Stimulated activated CD8-positive, alpha-beta memory T cell treated with anti-CD3 and anti-CD28 coated beads, Interleukin-4, amount 100 ng/mL, for 1 hour (primary cell): ENCODE measurements at places on chromosomes 3 and 15.
A peak's percentile ranks its signal among the peaks of the same experiment; 100 is the strongest.

GRCh38 chr15:85757939-85758654 is 36.6 kb downstream of the KLHL25 start:
- no peak for DNase-seq

GRCh38 chr3:171156401-171157010 is 130.0 kb upstream of the SLC2A2 start:
- no peak for DNase-seq

GRCh38 chr3:52398670-52399081 is 46.2 kb downstream of the SEMA3G start:
- no peak for DNase-seq

DNA sequence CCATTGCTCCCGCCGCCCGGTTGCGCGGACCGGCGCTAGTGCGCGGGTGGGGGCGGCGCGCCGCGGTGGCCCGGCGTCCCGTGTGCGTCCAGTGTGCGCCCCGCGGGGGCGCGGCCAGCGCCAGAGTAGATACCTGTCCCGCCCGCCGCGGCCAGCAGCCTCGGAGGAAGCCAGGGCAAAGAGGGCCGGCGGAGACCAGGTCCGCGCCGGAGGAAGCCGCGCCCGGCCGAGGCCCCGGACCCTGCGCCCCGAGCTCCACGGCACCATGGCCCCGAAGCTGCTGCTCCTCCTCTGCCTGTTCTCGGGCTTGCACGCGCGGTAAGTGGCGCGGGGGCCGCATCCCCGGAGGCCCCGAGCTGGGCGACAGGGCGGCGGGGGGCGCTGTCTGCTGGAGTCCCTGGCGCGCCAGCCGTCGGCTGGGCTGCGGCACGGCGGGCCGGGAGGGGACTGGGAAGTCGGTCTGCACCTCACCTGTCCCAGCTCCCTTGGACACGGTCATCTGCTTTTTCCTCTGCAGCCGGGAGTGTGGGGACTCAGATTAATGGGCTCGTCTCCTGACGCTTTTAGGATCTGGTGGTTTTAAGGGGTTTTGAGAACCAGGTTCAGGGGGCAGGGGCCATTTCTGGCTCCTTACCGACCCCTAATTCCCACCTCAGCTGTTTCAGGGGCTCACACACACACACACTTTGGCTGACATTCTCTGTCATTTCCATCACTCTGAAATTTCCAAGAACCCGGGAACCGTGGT is 464 bp downstream of the GABRG3 start:
- DNase-seq = no peak

DNA sequence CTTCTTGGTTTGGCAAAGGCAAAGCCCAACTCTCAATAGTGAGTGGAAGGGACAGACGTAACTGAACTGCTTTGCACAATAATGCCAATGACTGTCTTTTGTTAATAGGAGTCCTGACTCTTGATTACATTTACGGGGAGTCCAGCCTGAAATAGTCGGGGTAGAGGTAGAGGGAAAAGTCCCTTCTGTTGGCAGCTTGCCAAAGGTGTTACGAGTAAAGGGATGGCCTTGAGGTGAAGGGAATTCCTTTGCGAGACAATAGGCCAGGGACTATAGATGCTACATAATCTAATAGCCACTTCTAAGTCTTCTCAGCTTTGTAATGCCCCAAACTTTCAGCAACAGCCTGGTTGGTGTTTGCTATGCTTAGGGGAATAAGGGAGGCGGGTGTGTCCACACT is 2.2 kb upstream of the SENP2 start:
- DNase-seq = no peak

DNA sequence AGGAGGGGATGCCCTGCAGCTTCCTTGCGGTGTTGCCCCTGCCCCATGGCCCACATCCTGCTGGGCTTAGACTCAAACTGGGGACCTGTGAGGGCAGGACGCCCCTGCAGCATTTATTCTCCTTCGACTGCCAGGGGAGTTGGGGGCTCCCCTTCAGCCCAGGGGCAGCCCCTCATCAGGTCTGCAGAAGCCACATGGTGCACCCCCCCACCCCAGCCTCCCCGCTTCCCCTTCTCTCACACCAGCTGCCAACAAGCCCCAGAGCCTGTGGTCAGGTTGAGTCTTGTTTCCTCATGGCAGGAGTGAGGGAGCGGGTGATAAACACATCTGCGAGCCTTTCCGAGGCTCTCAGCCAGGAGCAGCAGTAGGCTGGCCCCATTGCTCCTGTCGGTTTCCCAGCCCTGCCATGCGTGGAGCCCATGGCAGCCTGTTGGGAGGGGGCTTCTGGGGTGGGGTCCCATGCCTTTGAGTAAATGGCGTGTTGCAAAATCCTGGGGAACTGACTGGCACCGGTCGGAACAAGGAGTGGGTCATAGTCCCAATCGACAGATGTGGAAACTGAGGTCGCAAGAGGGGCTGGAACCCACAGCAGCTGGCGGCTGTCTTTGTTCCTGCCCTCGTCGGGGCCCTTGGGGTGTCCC is 27.8 kb downstream of the WNT7A start:
- no peak for DNase-seq

GRCh38 chr15:55494931-55495330 is 13.1 kb downstream of the DNAAF4 start:
- no peak for DNase-seq

DNA sequence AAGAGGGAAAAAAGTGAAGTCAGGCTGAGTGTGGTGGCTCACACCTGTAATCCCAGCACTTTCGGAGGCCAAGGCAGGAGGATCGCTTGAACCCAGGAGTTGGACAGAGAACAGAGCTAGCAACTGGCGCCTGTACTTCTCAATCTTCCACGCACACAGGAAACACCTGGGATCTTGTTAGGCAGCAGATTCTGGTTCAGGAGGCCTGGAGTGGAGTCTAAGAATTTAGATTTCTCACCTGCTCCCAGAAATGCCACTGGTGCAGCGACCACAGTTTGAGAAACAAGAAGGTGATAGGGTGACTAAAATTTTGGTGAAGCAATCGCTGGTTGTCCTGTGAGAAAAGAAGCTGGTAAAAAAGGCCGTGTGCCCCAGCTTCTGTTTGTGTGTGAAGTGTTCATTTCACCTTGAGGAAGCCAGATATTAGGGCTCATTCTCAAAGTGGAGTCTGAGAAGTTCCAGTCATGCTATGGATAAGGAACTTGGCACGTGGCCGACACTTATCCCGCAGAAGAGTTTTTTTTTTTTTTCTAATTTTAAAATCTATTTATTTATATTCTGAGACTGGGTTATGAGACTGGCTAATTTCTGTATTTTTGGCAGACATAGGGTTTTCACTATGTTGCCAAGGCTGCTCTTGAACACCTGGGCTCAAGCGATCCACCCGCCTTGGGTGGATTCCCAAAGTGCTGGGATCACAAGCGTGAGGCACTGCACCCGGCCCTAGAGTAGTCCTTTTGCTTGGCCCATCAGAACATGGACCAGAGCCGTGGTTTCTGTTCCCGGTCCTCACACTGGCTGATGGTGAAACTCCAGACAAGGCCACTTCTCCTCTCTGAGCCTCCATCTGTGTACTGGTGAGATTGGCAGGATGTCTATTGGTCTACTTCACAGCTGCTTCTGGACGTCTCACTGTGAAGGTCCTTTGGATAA is 324.6 kb upstream of the PROK2 start:
- no peak for DNase-seq

GRCh38 chr15:29920515-29920914 is 98.2 kb upstream of the TJP1 start:
- DNase-seq = no peak

DNA sequence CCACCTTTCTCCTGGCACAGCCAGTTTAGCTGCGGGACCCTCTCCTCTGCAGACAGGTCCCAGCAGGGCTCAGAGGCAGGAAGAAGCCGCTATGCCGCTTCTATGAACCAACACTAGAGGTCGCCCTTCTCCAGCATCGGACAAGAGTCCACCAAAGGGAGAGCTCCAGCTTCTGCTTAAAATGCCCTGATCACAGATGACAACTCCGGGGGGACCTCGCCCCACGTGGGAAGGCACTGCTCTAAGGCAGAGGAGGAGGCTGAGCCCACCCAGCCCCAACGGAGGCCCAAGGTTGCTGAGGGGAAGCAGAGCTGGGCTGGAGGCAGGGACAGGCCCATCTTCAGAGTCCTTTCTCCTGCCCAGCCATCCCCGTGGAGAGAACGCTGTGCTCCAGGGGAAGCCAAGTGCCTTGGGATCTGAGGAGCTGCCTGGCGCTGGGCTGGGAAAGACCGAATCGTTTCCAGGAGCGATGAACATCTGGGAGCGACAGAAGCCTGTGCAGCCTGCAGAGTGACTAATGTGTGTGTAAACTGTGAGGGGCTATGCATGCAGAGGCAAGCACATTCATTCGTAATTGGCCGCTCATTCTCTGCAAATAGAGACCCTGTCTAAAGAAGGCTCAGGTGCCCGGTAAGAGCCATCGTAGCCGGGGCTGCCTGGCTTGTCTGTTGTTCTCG is 43.5 kb upstream of the BDH1 start:
- DNase-seq = peak; percentile 57

- no peak for DNase-seq
These were observed 175.7 kb downstream of the TMEM108 start for GRCh38 chr3:133213937-133214336.

DNA sequence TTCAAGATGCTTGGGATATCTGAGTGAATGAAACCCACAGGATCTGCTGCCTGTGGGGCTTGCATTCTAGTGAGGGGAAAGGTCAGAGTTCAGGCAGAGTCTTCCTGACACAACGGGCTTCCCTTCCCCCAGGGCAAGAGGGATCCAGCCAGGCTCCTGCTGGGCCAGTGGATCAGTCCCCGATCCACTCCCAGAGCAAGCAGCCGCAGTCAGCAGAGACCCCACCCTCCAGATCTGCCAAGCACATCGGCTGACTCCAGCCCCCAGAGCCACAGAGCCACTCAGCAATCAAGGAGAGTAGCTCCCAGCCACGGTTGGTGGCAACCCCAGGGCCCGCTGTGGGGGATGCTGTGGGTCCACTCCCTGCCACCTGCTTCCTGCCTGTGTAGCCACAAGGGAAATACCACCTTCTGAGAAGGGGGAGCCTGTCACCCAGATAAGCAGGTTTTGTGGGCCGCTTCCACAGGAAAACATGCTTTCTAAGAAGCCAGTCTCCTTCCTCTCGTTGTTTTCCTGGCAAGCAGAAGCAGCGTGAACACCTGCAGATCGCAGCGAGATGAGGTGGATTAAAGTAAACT is 44.9 kb downstream of the CPN2 start:
- no peak for DNase-seq

DNA sequence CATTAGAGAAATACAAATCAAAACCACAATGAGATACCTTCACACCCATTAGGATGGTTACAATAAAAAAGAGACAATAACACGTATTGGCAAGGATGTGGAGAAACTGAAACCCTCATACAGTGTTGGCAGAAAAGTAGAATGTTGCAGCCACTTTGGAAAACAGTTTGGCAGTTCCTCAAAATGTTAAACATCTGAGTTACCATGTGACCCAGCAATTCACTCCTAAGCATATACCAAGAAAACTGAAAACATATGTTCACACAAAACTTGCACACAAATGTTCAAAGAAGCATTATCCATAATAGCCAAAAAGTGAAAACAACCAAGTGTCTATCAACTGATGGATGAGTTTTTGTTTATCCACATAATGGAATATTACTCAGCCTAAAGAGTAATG is 166.9 kb upstream of the FAM3D start:
- DNase-seq = no peak

DNA sequence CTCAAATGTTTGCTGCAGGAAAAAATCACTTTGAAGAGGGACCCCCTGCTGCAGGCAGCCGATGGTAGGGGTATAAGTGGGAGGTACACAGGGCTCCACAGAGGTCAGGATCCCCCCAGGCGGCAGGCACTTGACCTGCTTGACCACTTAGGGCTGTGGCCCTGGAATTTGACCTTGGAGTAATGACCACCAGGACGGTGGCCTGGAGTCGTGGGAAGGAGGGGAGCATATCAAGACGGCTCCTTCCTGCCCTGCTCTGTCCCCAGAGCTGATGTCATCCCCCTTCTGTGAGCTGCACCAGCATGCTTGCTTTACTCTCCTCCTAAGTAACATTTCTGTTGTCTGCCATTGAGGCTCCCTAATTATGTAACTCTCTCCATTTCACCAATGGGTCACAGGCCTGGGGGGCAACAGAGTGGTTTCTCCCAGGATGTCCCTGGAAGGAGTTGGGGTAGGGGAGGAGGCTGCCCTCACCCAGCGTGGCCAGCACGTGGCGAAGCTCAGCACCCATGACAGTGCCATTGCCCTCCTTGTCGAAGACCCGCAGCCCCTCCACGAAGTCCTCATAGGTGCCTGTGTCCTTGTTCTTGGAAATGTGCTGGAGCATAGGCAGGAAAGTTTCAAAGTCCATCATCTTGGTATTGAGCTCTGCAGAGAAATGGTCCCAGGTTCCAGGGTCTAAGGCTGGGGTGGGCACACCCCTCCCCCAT is 4.1 kb downstream of the MYL3 start:
- no peak for DNase-seq

GRCh38 chr15:68994149-68994548 is 20.3 kb upstream of the NOX5 start:
- no peak for DNase-seq

GRCh38 chr3:54859184-54859583 is 68.7 kb downstream of the LRTM1 start:
- DNase-seq = no peak

DNA sequence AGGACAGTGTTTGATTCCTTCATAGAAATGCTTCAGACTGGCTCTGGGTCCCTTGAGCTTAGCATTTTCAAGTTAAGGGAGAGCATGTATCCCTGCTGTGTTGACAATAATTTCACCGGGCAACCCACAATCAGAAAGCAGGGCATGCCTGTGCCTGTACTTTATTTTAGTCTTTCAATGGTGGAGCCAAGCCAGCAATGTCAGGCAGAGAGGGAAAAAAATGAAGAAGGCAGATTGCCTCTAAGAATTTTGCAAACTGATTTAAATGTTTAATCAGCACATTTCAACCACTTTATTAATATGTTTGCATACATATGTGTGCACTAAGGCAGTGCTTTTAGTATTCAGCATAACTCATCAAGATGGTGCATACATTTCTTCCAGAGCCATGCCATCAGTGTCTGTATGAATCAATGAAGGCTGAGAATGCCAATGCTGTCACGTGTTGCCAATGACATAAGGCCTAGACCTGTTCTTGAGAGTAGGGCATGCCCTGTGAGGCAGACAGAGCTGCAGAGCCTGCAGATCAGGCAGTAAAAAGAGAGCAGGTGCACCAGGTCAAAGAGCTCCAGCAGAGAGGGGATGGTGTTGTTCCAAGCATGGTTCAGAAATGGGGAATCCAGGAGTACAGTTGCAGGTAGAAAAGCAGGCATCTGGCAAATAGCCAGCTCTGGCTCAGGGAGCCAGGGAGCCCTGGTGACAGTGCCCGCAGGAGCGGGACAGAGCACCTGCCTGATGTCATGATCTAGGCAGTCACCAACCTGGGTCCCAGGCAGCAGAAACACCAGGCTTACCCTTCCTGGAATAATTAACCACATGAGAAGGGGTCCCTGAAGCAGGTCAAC is 508.5 kb downstream of the GABRG3 start:
- DNase-seq = no peak

GRCh38 chr15:56492791-56493555 is 28.0 kb upstream of the MNS1 start:
- DNase-seq = no peak

GRCh38 chr3:99776516-99777209 is 41.0 kb upstream of the CMSS1 start:
- no peak for DNase-seq

GRCh38 chr3:46905213-46905560 is 27.7 kb downstream of the PTH1R start:
- DNase-seq = no peak
